ENCODE measurements at places on chromosomes 3 and 15.

- no peak overlapping the region for H3K4me3 ChIP-seq
- no peak overlapping the region for H3K27ac ChIP-seq
- peaks cover 4% of the 10 kb centered on the region for H3K4me1 ChIP-seq
These were observed 5.0 kb downstream of the CAV3 start for GRCh38 chr3:8738639-8739038.

GRCh38 chr3:126261037-126261436 is 80.7 kb upstream of the ALDH1L1 start:
- no peak overlapping the region for H3K4me3 ChIP-seq
- peak; percentile 38 for DNase-seq
- peak overlapping the region; percentile 29 for H3K27ac ChIP-seq
- peaks cover 50% of the 10 kb centered on the region for H3K4me1 ChIP-seq
- H3K36me3 ChIP-seq: no peaks in the 10 kb centered on the region

- peaks cover 9% of the 10 kb centered on the region for H3K27me3 ChIP-seq
- no peaks in the 10 kb centered on the region for H3K36me3 ChIP-seq
- no peak overlapping the region for H3K4me3 ChIP-seq
These were observed 45.6 kb downstream of the CPN2 start for GRCh38 chr3:194305356-194306108.

GRCh38 chr3:168342946-168343850 is 247.5 kb upstream of the GOLIM4 start:
- DNase-seq: no peak
- H3K27me3 ChIP-seq: no peaks in the 10 kb centered on the region
- H3K4me1 ChIP-seq: no peaks in the 10 kb centered on the region
- no peaks in the 10 kb centered on the region for H3K36me3 ChIP-seq
- H3K27ac ChIP-seq: no peak overlapping the region

- H3K36me3 ChIP-seq: no peaks in the 10 kb centered on the region
- H3K4me1 ChIP-seq: no peaks in the 10 kb centered on the region
- no peak overlapping the region for H3K27ac ChIP-seq
These were observed 39.9 kb downstream of the ISG20 start for GRCh38 chr15:88678755-88679154.

DNA sequence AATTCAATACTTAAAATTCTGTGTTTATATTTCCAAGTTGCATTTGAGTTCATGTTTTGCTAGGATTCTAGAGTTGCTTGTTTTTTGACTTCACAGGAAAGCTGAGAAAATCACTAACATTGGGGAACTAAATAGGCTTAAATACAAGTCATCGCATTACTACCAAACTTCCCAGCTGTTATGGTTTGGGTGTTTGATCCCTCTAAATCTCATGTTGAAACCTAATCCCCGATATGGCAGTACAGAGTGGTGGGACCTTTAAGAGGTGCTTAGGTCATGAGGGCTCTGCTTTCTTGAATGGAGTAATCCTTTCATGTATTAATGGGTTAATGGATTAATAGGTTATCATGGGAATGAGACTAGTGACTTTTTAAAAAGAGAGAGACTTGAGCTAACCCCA is 77.2 kb upstream of the ARPP21 start:
- DNase-seq: no peak
- no peaks in the 10 kb centered on the region for H3K27me3 ChIP-seq
- no peaks in the 10 kb centered on the region for H3K36me3 ChIP-seq
- no peak overlapping the region for H3K4me3 ChIP-seq
- H3K4me1 ChIP-seq: no peaks in the 10 kb centered on the region

GRCh38 chr3:27360113-27361078 is 8.8 kb downstream of the NEK10 start:
- no peaks in the 10 kb centered on the region for H3K36me3 ChIP-seq
- H3K27ac ChIP-seq: no peak overlapping the region
- H3K4me3 ChIP-seq: no peak overlapping the region

DNA sequence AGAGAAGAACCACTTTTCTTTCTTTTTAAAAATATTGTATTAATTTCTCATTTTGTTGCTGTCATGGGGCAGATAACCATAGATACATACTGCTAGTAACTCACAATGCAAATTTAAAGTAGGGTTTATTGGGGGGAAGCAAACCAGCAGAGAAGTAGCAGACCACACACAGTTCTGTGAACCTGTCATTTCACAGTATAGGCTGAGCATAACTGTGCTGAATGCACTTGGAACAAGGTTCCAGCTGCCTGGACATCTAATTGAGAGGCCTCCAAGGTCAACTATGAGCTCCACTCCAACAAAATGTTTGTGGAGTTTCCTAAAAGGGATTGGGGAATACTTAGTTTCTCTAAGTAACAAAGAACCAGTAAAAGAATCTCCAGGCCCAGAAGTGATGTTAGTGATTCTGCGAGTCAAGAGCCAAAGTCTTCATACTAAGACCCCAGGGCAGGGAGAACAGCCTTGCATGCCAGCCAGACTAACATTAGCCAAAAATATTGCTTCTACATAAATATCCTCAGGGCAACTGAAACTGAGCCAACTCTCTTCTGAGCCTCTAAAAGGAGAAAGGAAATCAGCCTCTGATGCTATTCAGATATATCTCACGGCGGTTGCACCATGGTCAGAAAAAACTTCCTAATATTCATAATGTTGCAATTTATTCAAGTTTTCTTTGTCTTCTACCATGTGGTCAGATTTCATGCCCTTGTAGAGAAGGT is 856.4 kb upstream of the ALCAM start:
- no peak overlapping the region for H3K27ac ChIP-seq
- DNase-seq: no peak
- H3K27me3 ChIP-seq: no peaks in the 10 kb centered on the region
- H3K4me1 ChIP-seq: no peaks in the 10 kb centered on the region
- H3K4me3 ChIP-seq: no peak overlapping the region
- H3K36me3 ChIP-seq: no peaks in the 10 kb centered on the region

DNA sequence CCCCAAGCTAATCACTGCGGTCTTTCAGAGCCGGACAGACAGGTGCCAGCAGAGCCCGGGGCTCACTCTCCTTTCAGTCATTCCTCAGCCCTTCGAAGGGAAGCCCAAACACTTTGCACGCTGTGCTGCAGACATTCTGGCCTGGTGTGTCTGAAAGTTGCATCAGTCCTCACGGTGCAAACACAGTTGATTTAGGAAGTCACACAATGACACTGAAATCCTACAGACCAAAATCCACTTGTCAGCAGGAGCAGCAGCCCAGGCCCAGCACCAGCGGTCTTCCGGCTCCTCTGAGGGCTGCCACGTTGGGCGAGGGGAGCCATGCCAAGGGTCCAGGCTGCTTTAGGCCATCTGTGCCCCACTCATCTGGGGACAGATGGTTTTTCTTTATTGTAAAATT is 61.6 kb downstream of the RGMA start:
- peaks cover 29% of the 10 kb centered on the region for H3K36me3 ChIP-seq
- no peak overlapping the region for H3K4me3 ChIP-seq
- DNase-seq: peak; percentile 71

- no peak overlapping the region for H3K4me3 ChIP-seq
- no peaks in the 10 kb centered on the region for H3K4me1 ChIP-seq
- no peak overlapping the region for H3K27ac ChIP-seq
These were observed 532.3 kb upstream of the ATP11B start for GRCh38 chr3:182261041-182261440.

- H3K4me3 ChIP-seq: no peak overlapping the region
- H3K27ac ChIP-seq: no peak overlapping the region
- peaks cover 6% of the 10 kb centered on the region for H3K4me1 ChIP-seq
- H3K36me3 ChIP-seq: no peaks in the 10 kb centered on the region
These were observed 49.2 kb upstream of the CTDSPL start for GRCh38 chr3:37812499-37812896.

GRCh38 chr15:73442421-73442820 is 543 bp upstream of the REC114 start:
- H3K4me1 ChIP-seq: no peaks in the 10 kb centered on the region
- no peak for DNase-seq
- no peaks in the 10 kb centered on the region for H3K36me3 ChIP-seq

DNA sequence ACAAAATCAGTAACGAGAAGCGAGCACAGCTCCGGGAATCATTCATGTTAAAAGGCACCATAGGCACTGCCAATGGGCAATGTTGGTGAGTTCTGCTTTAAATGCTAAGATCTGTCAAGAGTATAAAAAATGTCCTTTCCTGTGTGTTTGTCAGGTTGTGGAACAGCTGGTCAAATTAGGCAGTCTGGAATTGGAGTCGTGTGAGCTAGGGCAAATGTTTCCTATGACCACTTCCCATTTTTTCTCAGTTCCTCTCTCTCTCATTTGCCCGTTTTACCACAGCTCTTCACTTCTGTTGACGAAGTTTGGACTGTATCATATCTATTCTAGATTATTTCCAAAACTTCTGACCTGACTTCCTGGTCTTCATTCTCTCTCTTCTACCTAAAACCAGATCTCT is 60.8 kb upstream of the GOLIM4 start:
- H3K36me3 ChIP-seq: no peaks in the 10 kb centered on the region
- H3K27ac ChIP-seq: no peak overlapping the region
- H3K4me3 ChIP-seq: no peak overlapping the region
- no peaks in the 10 kb centered on the region for H3K27me3 ChIP-seq

GRCh38 chr15:31217566-31218270 is 108.9 kb upstream of the KLF13 start:
- H3K4me1 ChIP-seq: peaks cover 83% of the 10 kb centered on the region
- H3K4me3 ChIP-seq: no peak overlapping the region
- no peaks in the 10 kb centered on the region for H3K36me3 ChIP-seq
- no peak for DNase-seq
- H3K27me3 ChIP-seq: no peaks in the 10 kb centered on the region

DNA sequence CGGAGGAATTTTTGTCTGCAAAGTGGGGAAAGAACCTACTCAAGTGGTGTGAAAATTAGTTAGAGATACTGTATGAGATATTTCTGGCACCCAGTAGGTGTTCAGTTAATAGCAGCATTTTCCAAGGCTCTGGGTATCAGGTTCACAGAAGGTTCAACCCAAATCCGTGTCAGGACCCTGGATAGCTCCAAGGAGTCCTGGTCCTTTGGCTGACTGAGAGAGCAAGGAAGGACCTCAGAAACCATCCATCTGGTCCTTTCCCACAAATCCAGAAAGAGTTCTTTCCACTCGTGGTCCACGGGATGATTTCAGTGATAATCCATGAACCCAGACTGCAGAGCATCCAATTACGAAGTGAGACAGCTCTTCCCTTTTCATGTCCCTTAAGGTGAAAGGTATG is 51.4 kb downstream of the SLC6A11 start:
- H3K27ac ChIP-seq: no peak overlapping the region
- H3K4me3 ChIP-seq: no peak overlapping the region
- DNase-seq: no peak

DNA sequence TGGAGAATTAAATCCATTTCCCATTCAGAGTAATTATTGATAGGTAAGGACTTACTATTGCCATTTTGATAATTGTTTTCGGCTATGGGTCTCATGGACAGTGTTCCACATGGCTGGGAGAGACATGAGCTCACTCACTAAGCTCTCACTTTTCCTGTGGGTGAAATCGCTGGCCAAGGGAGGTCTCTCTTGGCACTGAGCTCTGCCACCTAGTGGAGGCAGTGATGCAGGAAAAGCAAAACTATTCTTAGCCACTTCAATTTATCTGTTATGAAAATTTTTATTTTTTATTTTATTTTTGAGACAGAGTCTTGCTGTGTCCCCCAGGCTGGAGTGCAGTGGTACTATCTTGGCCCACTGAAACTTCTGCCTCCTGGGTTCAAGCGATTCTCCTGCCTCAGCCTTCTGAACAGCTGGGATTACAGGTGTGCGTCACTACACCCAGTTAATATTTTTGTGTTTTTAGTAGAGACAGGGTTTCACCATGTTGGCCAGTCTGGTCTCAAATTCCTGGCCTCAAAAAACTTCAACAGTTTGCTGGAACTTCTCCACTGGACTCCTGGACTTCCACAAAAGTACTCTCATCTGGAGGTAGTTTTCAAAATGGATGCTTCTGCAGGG is 4.7 kb upstream of the RNF13 start:
- H3K4me3 ChIP-seq: no peak overlapping the region
- peak; percentile 71 for DNase-seq
- H3K36me3 ChIP-seq: no peaks in the 10 kb centered on the region
- H3K27ac ChIP-seq: no peak overlapping the region

DNA sequence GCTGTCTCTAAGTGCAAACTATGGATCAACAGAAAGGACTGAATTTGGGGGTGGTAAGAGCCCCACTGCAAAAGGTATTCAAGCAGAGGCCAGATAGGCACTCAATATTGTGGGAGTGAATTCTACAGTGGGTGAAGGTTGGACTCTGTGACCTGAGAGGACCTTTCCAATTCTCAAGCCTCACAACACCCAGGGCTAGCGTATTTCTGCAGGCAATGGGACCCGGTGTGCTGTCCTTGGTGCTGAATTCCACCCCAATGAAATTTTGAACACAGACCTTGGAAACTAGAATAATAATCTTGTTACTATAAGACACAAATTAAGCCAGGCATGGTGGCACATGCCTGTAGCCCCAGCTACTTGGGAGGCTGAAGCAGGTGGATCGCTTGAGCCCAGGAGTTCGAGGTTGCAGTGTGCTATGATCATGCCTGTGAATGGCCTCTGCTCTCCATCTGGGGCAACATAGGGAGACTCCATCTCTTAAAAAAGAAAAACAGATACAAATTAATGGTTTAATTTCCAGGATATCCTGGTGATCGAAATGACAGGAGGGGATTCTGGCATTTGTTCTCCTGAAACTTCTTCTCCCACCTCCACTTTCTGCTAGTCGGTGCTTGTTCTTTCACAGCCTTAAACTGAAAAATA is 135.4 kb downstream of the RAB11A start:
- H3K36me3 ChIP-seq: no peaks in the 10 kb centered on the region
- no peaks in the 10 kb centered on the region for H3K27me3 ChIP-seq
- no peak for DNase-seq
- H3K27ac ChIP-seq: no peak overlapping the region
- no peaks in the 10 kb centered on the region for H3K4me1 ChIP-seq

- H3K27me3 ChIP-seq: no peaks in the 10 kb centered on the region
- no peak overlapping the region for H3K4me3 ChIP-seq
- H3K4me1 ChIP-seq: peaks cover 4% of the 10 kb centered on the region
- H3K27ac ChIP-seq: no peak overlapping the region
These were observed 40.0 kb upstream of the MCF2L2 start for GRCh38 chr3:183468424-183468823.

DNA sequence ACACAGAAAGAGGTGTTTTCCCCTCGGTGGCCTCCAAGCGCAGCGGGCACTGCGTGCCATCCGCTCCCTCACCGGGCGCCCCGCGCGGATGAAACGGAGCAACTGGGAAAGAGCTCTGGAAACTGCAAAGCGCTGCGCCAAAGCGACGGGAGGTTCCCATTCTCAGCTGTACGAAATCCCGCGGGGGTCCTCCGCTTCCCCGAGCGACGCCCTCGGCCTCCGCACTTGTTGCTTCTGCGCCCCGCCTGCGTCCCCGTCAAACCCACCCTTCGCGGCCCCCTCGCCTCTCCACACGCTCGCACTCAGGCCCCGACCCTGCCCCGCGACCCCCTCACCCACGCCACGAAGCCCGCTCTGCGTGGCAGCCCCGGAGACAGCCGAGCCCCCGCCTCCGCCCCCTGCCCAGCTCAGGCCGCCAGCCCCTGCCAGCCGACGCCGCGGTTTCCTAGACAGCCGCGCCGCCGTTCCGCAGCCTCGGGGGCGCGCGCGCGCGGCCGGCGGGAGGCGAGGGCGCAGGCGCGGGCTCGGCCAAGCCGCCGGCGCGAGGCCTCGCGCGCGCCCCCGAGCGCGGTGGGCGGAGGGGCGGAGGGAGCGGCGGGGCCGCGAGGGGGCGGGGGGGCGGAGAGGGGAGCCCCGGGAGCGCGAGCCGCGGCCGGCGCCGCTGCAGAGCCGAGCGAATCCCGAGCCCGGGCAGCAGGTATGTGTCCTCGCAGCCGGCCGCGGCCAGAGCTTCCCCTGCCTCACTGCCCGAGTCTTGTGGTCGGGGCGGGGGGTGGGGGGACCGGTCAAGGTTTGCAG is at the start of gene TMEM266:
Gene TMEM266 (plus strand): TSS at position 666 of the 798 bp plus-strand sequence. CDS start 74,279 bp downstream, outside the sequence.
- no peaks in the 10 kb centered on the region for H3K36me3 ChIP-seq
- no peak within 1 kb of the TSS for H3K27ac ChIP-seq
- H3K4me1 ChIP-seq: peaks cover 32% of the 10 kb centered on the region
- DNase-seq: peak; percentile 49
- peaks cover 30% of the 10 kb centered on the region for H3K27me3 ChIP-seq

Data from CD14-positive monocyte (primary cell).